COR-L47 (cell line): ENCODE measurements at places on chromosomes 6 and 20.

- no peak for DNase-seq
Observed at GRCh38 chr6:31861919-31862343, 690 bp downstream of the NEU1 start.

DNA sequence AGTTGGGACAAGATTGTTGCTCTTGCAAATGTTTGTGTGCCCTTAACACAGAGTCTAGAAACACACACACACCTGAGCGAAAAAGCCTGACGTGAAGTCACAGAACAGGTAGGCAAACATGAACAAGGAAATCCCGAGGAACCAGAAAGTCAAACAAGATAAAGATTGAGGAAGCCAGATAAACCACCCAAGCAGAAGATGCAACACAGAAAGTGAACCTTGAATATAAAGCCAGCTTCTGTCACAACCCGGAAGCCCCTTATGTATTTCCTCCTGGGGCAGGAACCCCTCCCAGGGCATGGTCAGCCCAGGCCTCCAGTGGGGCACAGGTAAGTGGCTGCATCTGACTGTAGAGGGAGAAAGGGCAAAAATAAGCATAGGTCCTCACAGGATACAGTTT lies 158.2 kb upstream of the SUPT3H start:
- no peak for DNase-seq

GRCh38 chr6:75874224-75874623 lies 125.2 kb downstream of the MYO6 start:
- no peak for DNase-seq

- no peak for DNase-seq
Observed at GRCh38 chr20:51359401-51359800, 183.1 kb downstream of the NFATC2 start.

DNA sequence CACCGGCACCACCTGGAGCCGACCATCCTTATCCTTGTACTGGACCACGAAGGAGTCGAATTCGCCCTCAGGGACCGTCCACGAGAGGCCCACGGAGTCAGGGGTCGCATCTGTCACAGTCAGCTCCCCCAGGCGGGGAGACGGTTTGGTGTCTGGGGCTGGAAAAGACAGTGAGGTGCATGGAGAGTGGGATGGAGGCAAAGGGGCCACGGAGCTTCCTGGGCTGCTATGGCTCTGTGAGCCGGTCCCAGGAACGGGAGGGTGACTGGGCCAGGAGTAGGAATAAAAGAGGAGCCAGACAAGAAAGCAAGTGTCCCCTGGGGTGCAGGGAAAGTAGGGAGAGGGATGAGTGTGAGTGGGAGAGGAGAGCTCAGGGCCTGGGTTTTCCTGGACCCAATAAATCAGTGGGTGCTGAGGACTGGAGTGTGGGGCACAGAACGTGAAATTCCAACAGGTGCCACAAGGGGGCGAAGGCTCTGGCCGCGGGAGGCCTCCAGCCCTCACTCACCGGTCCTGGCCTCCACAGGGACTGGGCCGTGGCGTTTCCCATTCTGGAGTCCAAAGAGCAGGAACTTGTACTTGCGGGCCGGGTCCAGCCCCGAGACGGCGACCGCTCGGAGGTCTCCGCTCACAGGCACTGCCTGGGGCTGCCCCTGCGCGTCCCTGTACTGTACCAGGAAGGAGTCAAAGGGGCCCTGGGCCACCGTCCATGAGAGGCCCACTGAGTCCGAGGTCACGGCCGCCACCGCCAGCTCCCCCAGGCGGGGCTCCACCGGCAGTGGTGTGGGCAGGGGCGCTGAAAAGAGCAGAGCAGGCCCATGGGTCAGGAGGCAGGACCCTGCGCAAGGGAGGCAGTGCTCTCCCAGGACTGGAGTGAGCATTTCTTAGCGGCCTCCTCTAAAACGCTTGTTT lies 9.9 kb downstream of the CYP21A2 start:
- DNase-seq: peak; percentile 37

GRCh38 chr6:28589234-28589956 lies 63.7 kb downstream of the GPX5 start:
- peak; percentile 88 for DNase-seq

DNA sequence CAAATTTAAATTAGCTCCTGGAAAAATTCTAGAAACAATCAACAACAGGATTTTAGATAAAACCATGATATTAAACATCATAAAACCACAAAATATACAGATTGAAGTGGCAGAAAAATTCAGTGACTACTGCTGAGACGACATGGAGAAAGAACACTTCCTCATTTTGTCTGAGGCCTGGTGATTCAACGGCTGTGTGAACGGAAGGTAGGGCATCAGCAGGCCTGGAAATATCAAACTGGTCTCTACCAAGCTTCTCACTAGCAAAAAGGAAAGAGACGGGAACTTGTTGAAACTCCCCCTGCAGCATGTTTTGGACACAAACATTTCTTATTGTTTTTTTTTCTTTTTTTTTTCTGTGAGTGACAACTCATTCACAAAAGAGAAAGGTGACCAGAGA lies 58.0 kb upstream of the AHI1 start:
- no peak for DNase-seq
